ENCODE measurements at places on chromosomes 7 and 10. TPM values are rescaled to one million over a fixed set of nuclear protein-coding genes. Genes with fewer than 3 reads are reported as not detected.

The ANKRD30A gene
- total RNA-seq: not detected

The SLC4A2 gene
- total RNA-seq: 80.1 TPM

The ABI1 gene
- total RNA-seq: 29.6 TPM

The VSTM4 gene
- 5.2 TPM for total RNA-seq

The TRPV5 gene
- not detected for total RNA-seq

The ITPRID1 gene
- total RNA-seq: not detected

The VWDE gene
- not detected for total RNA-seq

The OR9A2 gene
- not detected for total RNA-seq

The ASZ1 gene
- not detected for total RNA-seq

The KCNIP2 gene
- total RNA-seq: 1.1 TPM
